ENCODE measurements at places on chromosomes 7 and 10. TPM values are rescaled to one million over a fixed set of nuclear protein-coding genes. Genes with fewer than 3 reads are reported as not detected.
A peak's percentile ranks its signal among the peaks of the same experiment; 100 is the strongest.

- H3K4me3 ChIP-seq = no peak overlapping the region
- no peaks in the 10 kb centered on the region for H3K27me3 ChIP-seq
- no peak for DNase-seq
- no peak overlapping the region for H3K27ac ChIP-seq
Observed at GRCh38 chr7:56250135-56250534, 133.9 kb upstream of the NUPR2 start.

- H3K27me3 ChIP-seq = no peaks in the 10 kb centered on the region
- H3K27ac ChIP-seq = no peak overlapping the region
- DNase-seq = no peak
- no peaks in the 10 kb centered on the region for H3K4me1 ChIP-seq
- H3K4me3 ChIP-seq = no peak overlapping the region
Observed at GRCh38 chr10:126205486-126206205, 182.6 kb downstream of the ADAM12 start.

- H3K36me3 ChIP-seq = peaks cover 21% of the 10 kb centered on the region
- H3K4me1 ChIP-seq = no peaks in the 10 kb centered on the region
- no peaks in the 10 kb centered on the region for H3K27me3 ChIP-seq
- H3K4me3 ChIP-seq = no peak overlapping the region
- no peak overlapping the region for H3K27ac ChIP-seq
- DNase-seq = no peak
Observed at GRCh38 chr10:103103989-103104388, 89.1 kb downstream of the NT5C2 start.

DNA sequence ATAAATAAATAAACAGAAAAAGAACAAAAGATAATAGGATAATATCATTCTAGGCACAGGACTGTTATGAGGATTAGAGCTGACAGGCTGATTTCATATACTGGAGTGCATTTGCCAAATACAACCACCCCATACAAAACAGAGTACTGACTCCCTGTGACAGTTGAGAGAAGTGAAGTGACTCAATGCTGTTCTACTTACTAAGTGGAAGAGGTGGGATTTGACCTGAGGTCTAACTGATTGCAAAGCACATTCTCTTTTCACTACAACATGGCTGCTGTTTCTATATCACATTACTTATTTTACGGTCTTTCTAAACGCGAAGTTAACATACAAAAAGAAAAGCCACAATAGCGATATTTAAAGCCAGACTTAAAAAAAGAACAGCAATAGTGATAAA lies 51.4 kb downstream of the ITGB1 start:
- no peak overlapping the region for H3K27ac ChIP-seq
- peaks cover 50% of the 10 kb centered on the region for H3K36me3 ChIP-seq
- DNase-seq = no peak

GRCh38 chr10:23081221-23081750 lies 14.1 kb upstream of the MSRB2 start:
- no peak overlapping the region for H3K27ac ChIP-seq
- DNase-seq = peak; percentile 3
- peaks cover 8% of the 10 kb centered on the region for H3K27me3 ChIP-seq

- no peaks in the 10 kb centered on the region for H3K27me3 ChIP-seq
- H3K36me3 ChIP-seq = no peaks in the 10 kb centered on the region
- no peak overlapping the region for H3K4me3 ChIP-seq
- no peaks in the 10 kb centered on the region for H3K4me1 ChIP-seq
- H3K27ac ChIP-seq = no peak overlapping the region
Observed at GRCh38 chr10:66555061-66555460, 370.8 kb upstream of the LRRTM3 start.

GRCh38 chr10:132832186-132832969 lies 46.4 kb upstream of the NKX6-2 start:
- H3K27me3 ChIP-seq = peaks cover 19% of the 10 kb centered on the region
- no peak for DNase-seq
- no peak overlapping the region for H3K4me3 ChIP-seq
- H3K36me3 ChIP-seq = no peaks in the 10 kb centered on the region
- H3K27ac ChIP-seq = no peak overlapping the region

GRCh38 chr7:672891-673290 lies 53.6 kb upstream of the DNAAF5 start:
- H3K27ac ChIP-seq = no peak overlapping the region
- no peaks in the 10 kb centered on the region for H3K27me3 ChIP-seq
- no peak overlapping the region for H3K4me3 ChIP-seq
- peaks cover 1% of the 10 kb centered on the region for H3K36me3 ChIP-seq

- H3K27ac ChIP-seq = no peak overlapping the region
- no peaks in the 10 kb centered on the region for H3K36me3 ChIP-seq
- no peaks in the 10 kb centered on the region for H3K4me1 ChIP-seq
- no peak overlapping the region for H3K4me3 ChIP-seq
- no peaks in the 10 kb centered on the region for H3K27me3 ChIP-seq
- no peak for DNase-seq
Observed at GRCh38 chr7:38907766-38908165, 1.2 kb downstream of the VPS41 start.

DNA sequence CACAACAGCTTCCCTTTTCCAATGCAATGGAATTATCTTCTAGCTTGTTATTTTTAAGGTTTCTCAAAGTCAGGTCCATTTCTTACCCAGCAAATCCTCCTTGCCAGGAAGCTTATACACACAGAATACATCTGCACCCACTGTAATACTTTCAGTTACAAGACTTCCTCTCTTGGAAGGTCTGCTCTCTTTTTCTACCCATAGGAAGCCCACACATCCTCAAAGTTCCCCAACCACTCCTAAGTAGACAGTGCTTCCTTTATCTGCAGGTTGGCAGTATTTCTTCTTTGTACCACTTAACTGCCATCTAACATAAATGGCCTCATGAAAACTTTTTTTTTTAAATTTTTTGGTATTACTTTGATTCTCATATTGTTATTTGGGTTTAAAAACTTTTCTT lies 155.6 kb downstream of the TAX1BP1 start:
- no peaks in the 10 kb centered on the region for H3K27me3 ChIP-seq
- no peak overlapping the region for H3K27ac ChIP-seq
- H3K4me1 ChIP-seq = peaks cover 9% of the 10 kb centered on the region
- H3K4me3 ChIP-seq = no peak overlapping the region
- peaks cover 5% of the 10 kb centered on the region for H3K36me3 ChIP-seq
- no peak for DNase-seq

DNA sequence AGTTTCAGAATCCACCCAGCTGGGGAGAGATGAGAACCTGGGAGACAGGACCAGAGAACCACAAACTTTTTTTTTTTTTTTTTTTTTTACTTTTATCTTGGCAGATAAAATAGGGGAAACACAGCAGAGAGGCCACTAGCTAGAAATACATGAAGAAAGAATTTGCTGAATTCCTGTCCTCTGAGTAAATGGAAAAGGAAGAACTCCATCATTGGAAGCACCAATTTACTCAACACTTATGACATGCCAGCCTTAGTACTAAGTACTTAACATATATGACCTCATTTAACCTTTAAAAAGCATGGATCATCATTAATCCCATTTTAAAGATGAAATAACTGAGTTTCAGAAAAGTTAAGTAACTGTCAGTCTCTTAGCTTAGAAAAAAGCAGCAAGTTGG lies 343.0 kb upstream of the NPSR1 start:
- H3K27me3 ChIP-seq = no peaks in the 10 kb centered on the region
- no peaks in the 10 kb centered on the region for H3K36me3 ChIP-seq
- no peak overlapping the region for H3K4me3 ChIP-seq
- peaks cover 7% of the 10 kb centered on the region for H3K4me1 ChIP-seq

Gene HYAL4
- total RNA-seq = not detected

Gene RBAK
- 8.1 TPM for total RNA-seq

Gene ZNF727
- not detected for total RNA-seq

Gene ZC3HAV1
- total RNA-seq = 20.6 TPM

All from IMR-90 (cell line).